Cardiac atrium fibroblast (primary cell): ENCODE measurements at places on chromosomes 13 and 19. TPM values are rescaled to one million over a fixed set of nuclear protein-coding genes. Genes with fewer than 3 reads are reported as not detected.

The IRS2 gene
- 25.6 and 27.6 TPM in 2 replicates for total RNA-seq

The ZNF730 gene
- 0.18 and 0.97 TPM in 2 replicates for total RNA-seq

The TPTE2 gene
- not detected in 2 replicates for total RNA-seq

The C19orf33 gene
- not detected in 2 replicates for total RNA-seq

The CGB5 gene
- total RNA-seq, result not detected in 2 replicates

The NAPSA gene
- total RNA-seq, result 0.16 TPM in 1 of 2 replicates, not detected in the other

The LRRC63 gene
- not detected in 2 replicates for total RNA-seq

The ZSCAN4 gene
- total RNA-seq, result not detected in 2 replicates

The IZUMO2 gene
- total RNA-seq, result not detected in 2 replicates

The NLRP4 gene
- total RNA-seq, result not detected in 2 replicates
